ENCODE measurements at places on chromosomes 13 and 19. TPM values are rescaled to one million over a fixed set of nuclear protein-coding genes. Genes with fewer than 3 reads are reported as not detected.
A peak's percentile ranks its signal among the peaks of the same experiment; 100 is the strongest.

DNA sequence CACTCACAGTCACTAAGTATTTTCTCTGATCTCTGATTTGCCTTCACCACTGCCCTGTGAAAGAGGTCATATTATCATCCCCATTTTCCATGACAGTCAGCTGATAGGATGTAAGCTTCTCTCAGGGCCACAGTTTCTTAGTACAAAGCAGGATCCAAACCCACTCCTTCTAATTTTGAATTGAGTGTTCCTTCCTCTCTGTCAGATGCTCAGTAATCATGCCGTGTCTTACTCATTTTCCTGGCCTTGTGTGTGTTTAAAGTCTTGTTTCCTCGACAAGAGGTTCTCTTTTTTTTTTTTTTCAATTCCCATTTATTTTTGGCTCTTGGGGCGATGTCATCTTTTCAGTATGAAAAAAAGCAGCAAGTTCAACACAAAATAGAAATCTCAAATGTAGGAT, 72.3 kb downstream of the NAA16 start:
- H3K27ac ChIP-seq = peak overlapping the region; percentile 0
- no peak overlapping the region for H3K4me3 ChIP-seq

DNA sequence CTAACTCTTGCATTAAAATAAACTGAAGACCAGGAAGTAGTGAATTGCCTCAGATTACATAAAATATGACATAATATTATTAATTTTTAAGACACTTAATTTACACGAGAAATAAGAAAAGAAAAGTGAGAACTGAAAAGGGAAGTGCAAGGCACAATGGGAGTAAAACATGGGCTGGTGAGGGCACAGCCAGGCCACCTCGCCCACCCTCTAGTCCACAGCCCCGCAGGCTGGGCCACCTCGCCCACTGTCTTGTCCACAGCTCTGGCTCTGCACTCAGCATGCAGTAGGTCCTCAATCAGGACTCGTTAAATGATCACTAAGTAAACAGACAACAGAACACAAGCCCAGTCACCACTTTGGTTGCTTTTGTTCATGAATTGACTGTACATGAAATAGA, 67.8 kb upstream of the ARHGEF7 start:
- H3K4me3 ChIP-seq = no peak overlapping the region
- H3K4me1 ChIP-seq = peaks cover 6% of the 10 kb centered on the region
- H3K27me3 ChIP-seq = peaks cover under 1% of the 10 kb centered on the region
- H3K36me3 ChIP-seq = no peaks in the 10 kb centered on the region

DNA sequence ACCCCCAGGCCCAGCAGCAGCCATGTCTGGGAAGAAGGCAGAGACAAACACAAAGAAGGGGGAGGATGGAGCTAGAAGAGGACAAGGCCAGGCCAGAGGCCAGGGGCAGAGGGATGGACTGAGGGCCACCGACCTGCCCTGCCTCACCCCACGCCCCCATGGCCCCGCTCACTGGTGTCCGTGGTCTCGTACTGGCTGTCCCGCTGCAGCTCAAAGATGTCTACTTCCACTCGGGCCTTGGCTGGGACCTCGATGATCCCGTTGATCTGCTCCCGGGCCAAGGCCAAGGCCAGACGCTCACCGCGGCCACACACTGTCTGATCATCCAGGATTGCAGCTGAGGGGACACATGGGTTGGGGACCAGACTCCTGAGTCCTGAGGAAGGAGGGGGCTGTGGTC, 5.0 kb downstream of the GRIK5 start:
- no peak for DNase-seq
- no peak overlapping the region for H3K27ac ChIP-seq
- no peak overlapping the region for H3K4me3 ChIP-seq
- peaks cover 4% of the 10 kb centered on the region for H3K4me1 ChIP-seq

- no peaks in the 10 kb centered on the region for H3K36me3 ChIP-seq
- H3K4me1 ChIP-seq = no peaks in the 10 kb centered on the region
These were observed 23.5 kb downstream of the COL5A3 start for GRCh38 chr19:9986787-9987281.

DNA sequence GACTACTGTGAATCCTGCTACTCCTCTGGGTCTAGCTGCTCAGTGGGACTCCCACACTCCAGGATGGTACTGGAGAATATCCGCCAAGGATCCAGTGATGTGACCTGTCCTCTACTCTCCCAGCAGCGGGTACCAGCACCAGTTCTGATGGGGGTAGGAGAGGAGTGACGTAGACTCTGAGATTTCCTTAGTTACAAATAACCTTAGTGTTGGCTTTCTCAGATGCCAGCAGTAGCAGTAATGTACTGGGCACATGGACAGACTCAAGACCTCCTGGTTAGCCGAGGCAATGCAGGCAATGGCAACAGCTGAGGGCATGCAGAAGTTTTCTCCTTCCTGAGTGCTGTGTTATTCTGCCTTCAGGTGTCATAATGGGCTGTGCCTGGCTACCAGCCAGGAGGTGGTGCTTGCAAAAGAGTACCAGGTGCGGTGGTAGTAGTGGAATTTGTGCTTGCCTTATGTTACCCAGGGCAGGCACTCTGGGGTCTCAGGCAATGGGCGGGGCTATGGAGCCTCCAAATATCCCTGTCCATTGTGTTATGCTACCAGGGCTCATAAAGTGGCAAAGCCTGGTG, 105.3 kb upstream of the KLF5 start:
- peaks cover 33% of the 10 kb centered on the region for H3K36me3 ChIP-seq
- H3K27me3 ChIP-seq = no peaks in the 10 kb centered on the region

GRCh38 chr19:920051-920864, 3.1 kb downstream of the KISS1R start:
- no peaks in the 10 kb centered on the region for H3K36me3 ChIP-seq
- H3K27me3 ChIP-seq = peaks cover 4% of the 10 kb centered on the region
- H3K4me1 ChIP-seq = peaks cover 14% of the 10 kb centered on the region
- H3K4me3 ChIP-seq = peak overlapping the region; percentile 78

GRCh38 chr13:79581870-79582315, 100.9 kb downstream of the NDFIP2 start:
- H3K27ac ChIP-seq = no peak overlapping the region
- H3K4me1 ChIP-seq = no peaks in the 10 kb centered on the region
- no peaks in the 10 kb centered on the region for H3K27me3 ChIP-seq
- no peaks in the 10 kb centered on the region for H3K36me3 ChIP-seq
- no peak overlapping the region for H3K4me3 ChIP-seq
- no peak for DNase-seq

- no peak overlapping the region for H3K27ac ChIP-seq
- no peak overlapping the region for H3K4me3 ChIP-seq
- peaks cover 6% of the 10 kb centered on the region for H3K27me3 ChIP-seq
- no peaks in the 10 kb centered on the region for H3K36me3 ChIP-seq
- no peaks in the 10 kb centered on the region for H3K4me1 ChIP-seq
- no peak for DNase-seq
These were observed 358.3 kb downstream of the KLF5 start for GRCh38 chr13:73417012-73417615.

- H3K27me3 ChIP-seq = no peaks in the 10 kb centered on the region
- H3K36me3 ChIP-seq = no peaks in the 10 kb centered on the region
- no peak overlapping the region for H3K27ac ChIP-seq
- DNase-seq = no peak
- no peak overlapping the region for H3K4me3 ChIP-seq
These were observed 113.8 kb downstream of the IRS2 start for GRCh38 chr13:109672545-109672944.

DNA sequence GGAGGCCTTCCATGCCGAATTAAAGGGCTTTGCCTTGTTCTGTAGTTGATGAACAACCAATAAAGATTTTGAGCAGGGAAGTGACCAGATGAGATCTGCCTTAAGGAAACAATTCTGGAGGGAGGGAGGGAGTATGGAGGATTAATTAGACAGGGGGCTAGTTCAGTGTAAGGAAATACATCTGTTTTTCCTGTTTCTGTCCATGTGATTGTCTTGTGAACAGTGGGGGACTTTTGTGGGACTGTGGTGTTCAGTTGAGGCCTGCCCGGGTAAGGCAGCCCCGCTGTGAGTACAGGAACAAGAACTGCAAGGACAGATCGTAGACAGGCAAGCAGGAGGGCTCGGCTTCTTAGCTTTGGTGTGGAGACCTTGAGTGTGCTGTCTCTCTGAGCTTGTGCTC, 59.0 kb downstream of the DGKH start:
- H3K27ac ChIP-seq = peak overlapping the region; percentile 1
- peaks cover 14% of the 10 kb centered on the region for H3K4me1 ChIP-seq
- H3K27me3 ChIP-seq = no peaks in the 10 kb centered on the region
- H3K36me3 ChIP-seq = no peaks in the 10 kb centered on the region
- H3K4me3 ChIP-seq = no peak overlapping the region

GRCh38 chr19:4660181-4660791, 9.9 kb downstream of the MYDGF start:
- no peak for DNase-seq
- H3K27ac ChIP-seq = no peak overlapping the region
- no peak overlapping the region for H3K4me3 ChIP-seq
- peaks cover 4% of the 10 kb centered on the region for H3K4me1 ChIP-seq
- H3K36me3 ChIP-seq = peaks cover 55% of the 10 kb centered on the region

GRCh38 chr13:52846567-52847321, 1.7 kb downstream of the PCDH8 start:
- no peaks in the 10 kb centered on the region for H3K36me3 ChIP-seq
- H3K4me3 ChIP-seq = no peak overlapping the region
- peaks cover 12% of the 10 kb centered on the region for H3K4me1 ChIP-seq
- peaks cover 58% of the 10 kb centered on the region for H3K27me3 ChIP-seq
- peak; percentile 46 for DNase-seq

DNA sequence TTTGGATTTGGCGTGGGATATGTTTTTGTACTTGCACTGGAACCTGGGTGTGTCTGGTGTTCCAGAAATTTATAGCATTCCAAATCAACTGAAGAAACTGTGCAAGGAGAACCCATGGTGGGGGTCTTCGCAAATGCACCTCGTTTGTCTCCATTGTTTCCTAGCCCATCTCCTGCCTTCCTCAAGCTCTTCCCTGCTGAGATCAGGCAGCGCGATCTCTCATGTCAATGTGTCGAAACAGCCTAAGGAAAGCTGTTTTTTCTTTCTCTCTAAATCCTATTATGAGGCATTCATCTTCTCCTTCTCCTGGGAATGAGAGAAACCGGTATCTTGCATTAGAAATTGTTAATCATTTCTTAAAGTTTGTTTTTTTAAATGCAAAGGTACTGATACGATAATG, 131.0 kb downstream of the KLF5 start:
- peaks cover 4% of the 10 kb centered on the region for H3K4me1 ChIP-seq
- no peak overlapping the region for H3K4me3 ChIP-seq
- DNase-seq = no peak

- H3K4me3 ChIP-seq = no peak overlapping the region
- no peak overlapping the region for H3K27ac ChIP-seq
- H3K36me3 ChIP-seq = peaks cover 76% of the 10 kb centered on the region
- DNase-seq = no peak
- H3K27me3 ChIP-seq = no peaks in the 10 kb centered on the region
- no peaks in the 10 kb centered on the region for H3K4me1 ChIP-seq
These were observed 20.7 kb downstream of the ZNF14 start for GRCh38 chr19:19711934-19712828.

- no peaks in the 10 kb centered on the region for H3K36me3 ChIP-seq
- no peak overlapping the region for H3K27ac ChIP-seq
- DNase-seq = no peak
- H3K4me3 ChIP-seq = no peak overlapping the region
These were observed 327.0 kb upstream of the SLITRK5 start for GRCh38 chr13:87344176-87344575.

DNA sequence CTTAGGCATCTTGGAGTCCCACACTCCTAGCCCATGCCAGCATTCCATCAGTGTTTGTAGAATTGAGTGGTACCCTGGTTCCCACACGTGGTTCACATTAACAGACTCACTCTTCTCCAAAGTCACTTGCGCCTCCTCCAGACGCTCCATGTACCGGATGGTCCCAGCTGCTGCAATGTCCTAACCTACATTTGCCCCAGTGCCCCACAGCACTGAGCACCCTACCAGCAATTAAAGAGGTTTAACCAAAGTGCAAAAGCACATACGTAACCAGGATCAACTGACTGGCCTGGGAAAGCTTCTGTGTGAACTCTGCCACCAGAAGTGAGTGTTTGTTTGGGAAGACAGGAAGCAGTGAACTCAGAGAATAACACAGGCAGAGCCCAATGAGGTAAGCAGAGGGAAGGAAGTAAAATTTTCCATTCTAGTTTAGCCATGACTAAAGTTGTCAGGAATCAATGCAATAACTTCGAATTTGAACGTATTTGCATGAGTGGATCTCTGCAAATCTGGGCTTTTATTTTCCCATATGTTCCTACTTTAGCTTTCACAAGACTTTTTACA, 7.3 kb upstream of the MEDAG start:
- peaks cover 16% of the 10 kb centered on the region for H3K4me1 ChIP-seq
- H3K27me3 ChIP-seq = peaks cover 21% of the 10 kb centered on the region

GRCh38 chr13:104461049-104461448, 1394.8 kb upstream of the SLC10A2 start:
- no peaks in the 10 kb centered on the region for H3K27me3 ChIP-seq
- H3K4me3 ChIP-seq = no peak overlapping the region
- H3K4me1 ChIP-seq = no peaks in the 10 kb centered on the region
- H3K27ac ChIP-seq = no peak overlapping the region
- no peaks in the 10 kb centered on the region for H3K36me3 ChIP-seq
- no peak for DNase-seq

- no peak overlapping the region for H3K27ac ChIP-seq
- H3K4me3 ChIP-seq = no peak overlapping the region
These were observed 191.0 kb downstream of the SHISA2 start for GRCh38 chr13:25860862-25861261.

DNA sequence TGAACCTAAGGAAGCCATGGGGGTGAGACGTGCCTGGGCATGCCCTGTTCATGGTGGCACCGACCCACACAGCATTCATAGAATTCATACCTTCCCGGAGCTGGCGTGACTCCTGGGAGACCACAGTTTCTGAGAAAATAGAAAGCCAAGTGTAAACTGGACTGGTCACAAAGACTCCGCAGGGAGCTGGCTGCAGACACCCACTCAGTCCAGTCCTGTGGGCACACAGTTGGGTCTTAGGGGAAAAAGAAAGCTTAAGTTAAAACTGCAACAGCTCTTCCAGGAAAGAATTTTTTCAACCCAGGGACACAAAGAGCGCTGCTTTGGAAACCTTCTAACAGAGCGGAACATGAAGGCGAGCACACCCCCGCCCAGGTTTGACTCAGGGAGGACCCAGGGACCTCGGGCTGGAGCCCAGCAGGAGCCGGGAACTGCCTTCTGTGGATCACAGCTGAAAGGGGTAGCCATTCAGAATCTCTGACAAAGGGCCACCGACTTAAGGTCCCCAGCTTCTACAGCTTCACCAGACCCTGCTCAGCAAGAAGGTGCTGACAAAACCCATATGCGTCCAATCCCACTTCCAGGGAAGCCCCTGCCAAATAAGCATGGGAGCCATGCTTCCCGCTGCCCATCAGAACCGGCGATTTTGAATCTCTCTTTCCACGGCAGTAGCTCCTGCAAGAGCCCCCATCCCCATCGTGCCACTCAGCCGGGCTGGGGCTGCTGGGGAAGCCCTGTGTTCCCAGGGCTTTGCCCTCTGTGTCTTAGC, 183.7 kb downstream of the COL4A1 start:
- H3K27me3 ChIP-seq = peaks cover 38% of the 10 kb centered on the region
- peaks cover 1% of the 10 kb centered on the region for H3K4me1 ChIP-seq
- no peak for DNase-seq
- no peaks in the 10 kb centered on the region for H3K36me3 ChIP-seq
- H3K27ac ChIP-seq = no peak overlapping the region

GRCh38 chr13:99009987-99010551, 32.2 kb upstream of the DOCK9 start:
- peaks cover 10% of the 10 kb centered on the region for H3K4me1 ChIP-seq
- H3K27ac ChIP-seq = no peak overlapping the region
- no peak overlapping the region for H3K4me3 ChIP-seq
- H3K36me3 ChIP-seq = no peaks in the 10 kb centered on the region
- H3K27me3 ChIP-seq = no peaks in the 10 kb centered on the region

The NCCRP1 gene
- not detected for total RNA-seq

The CD37 gene
- 141 TPM for total RNA-seq

The ZNF439 gene
- 4.3 TPM for total RNA-seq

The UQCRFS1 gene
- total RNA-seq = 44.8 TPM

The CABP5 gene
- not detected for total RNA-seq

The EVI5L gene
- total RNA-seq = 3.8 TPM
